ENCODE measurements at places on chromosomes 11 and 22.

DNA sequence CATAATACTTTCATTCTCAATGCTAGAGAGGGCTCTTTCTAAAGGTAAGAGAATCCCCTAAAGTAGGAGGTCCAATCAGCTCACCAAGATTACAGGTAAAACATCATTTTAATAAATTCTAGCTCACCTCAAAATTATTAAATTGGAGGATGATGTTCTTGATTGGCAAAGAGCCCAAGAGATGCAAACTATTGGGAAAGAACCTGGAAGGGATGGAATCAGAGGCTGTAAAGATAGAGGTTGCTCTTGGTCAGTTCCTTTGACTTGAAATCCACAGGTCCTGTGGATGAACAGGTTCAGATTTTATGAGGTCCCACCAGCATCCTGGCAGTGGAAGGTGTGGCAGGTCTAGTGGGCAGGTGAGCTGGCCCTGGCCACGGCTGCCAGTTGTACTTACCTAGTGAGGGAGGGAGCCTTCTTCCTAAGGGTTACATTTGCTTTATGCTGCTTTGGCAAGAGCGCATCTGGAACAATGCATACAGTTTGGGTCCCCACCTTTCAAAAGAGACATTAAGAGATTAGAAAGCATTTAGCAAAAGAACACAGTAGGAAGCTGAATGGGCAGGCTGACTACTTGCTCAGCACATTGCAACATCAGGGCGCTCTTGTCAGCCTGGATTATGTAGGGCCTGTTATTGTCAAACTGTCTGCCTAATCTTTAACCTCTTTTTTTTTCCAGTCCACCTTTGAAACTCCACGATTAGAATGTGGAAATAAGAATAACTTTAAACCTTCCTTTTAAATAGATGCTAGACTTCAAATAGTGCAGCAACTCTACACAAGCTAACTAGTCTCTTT, 97.0 kb downstream of the RDX start:
- no peak for DNase-seq

- DNase-seq, result no peak
Measured at GRCh38 chr11:74179234-74180052, 8.4 kb downstream of the PPME1 start.

- no peak for DNase-seq
Measured at GRCh38 chr11:70460111-70460510, 61.8 kb downstream of the CTTN start.

- no peak for DNase-seq
Measured at GRCh38 chr22:46617207-46617985, 2.8 kb upstream of the GRAMD4 start.

- DNase-seq, result peak; percentile 20
Measured at GRCh38 chr22:38756711-38757463, 1.1 kb upstream of the SUN2 start.

- no peak for DNase-seq
Measured at GRCh38 chr11:34349882-34350281, 7.9 kb downstream of the ABTB2 start.

DNA sequence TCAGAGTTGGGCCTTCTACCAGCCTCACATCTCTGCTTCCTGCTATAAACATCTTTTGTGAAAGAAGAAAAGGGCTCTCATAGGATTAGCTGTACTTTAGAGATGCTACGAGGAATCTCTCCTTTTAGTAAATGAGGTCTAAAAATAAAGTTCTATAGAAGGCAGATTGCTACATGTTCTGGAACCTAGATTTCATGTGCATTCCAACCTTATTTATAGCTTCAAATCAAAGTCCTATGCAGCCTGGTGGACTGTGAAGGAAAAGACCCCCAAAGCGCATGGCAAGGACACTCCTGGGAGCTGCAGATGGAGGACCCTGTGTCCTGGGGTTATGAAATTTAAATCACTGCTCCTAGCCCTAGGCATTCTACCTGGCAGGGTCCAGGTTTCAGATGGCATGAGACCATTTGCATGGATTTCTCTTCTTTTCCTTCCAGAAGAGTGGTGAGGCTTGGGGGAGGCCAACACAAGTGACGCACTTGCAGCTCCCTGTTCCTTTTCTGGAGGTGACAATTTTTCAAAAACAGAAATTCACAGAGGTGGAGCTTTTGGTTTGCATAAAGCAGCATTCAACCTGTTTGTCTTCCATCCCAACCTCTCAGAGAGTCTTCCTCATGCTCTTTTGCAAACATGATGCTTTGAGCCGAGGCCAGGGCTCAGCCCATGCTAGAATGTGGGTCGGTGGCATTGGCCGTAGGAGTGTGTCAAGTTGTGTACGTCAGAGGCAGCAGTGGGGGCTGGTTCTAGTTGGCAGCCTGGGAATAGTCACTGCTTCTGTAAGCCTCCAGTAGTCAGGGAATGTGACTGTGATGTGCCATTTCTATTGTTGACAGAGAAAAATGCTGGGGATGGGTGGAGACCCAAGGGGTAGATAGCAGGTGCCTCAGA, 6.3 kb downstream of the CRY2 start:
- no peak for DNase-seq

DNA sequence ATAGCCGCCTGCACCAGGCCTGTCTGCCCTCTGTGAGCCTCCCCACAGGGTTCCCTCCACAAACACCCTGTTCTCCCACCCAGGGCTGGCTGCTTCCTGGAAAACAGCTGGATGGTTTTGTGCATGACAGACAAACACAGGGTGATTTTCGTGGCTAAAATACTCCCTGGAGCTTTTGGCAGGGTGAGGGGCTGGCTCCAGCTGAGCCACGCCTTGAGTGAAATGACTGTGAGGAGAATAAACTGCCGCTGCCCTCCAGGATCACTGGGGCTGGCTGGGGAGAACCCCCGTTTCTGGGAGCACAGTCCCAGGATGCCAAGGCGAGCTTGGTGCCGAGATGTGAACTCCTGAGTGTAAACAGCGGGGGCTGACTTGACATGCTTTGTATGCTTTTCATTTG, 20.3 kb upstream of the PPP6R3 start:
- DNase-seq, result no peak

GRCh38 chr22:26552466-26552865, 37.5 kb downstream of the TPST2 start:
- no peak for DNase-seq

DNA sequence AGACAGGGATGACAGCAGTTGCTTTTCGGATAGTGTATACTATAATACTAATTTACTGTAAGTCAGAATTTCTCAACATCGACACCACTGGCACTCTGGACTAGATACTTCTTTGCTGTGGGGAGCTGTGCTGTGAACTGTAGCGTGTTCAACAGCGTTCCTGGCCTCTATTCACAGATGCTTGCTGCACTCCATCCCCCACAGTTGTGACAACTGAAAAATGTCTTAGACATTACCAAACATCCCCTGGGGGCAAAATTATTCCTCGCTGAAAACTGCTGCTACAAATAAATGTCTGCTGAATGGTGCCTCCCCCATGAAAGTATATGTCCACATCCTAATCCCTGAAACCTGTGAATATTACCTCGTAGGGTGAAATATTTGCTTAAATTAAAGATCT, 7.5 kb upstream of the SLC15A3 start:
- no peak for DNase-seq

GRCh38 chr22:45892681-45893461, 84.1 kb downstream of the WNT7B start:
- DNase-seq, result no peak

- DNase-seq, result no peak
Measured at GRCh38 chr11:127815331-127815730, 772.0 kb downstream of the ETS1 start.

DNA sequence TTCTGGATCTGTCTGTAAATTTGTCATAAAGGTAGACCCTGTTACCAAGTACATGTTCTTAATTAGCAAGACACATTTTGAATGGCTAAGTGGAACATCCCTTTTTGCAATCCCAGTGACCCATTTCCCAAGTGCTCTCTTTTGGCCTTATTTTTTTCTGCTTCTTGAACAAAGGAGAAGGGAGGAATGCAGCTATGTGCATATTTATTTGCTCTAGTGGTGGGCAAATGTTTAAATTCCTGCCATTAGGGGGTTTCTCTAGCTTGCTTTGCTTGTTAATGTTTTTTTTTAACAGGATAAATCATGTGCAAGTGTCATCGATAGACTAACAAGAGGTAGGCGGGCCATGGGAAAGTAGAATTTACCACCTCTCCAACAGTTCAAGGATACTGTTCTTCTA, 135.7 kb downstream of the COMMD9 start:
- DNase-seq, result no peak

- peak; percentile 90 for DNase-seq
Measured at GRCh38 chr11:116787786-116788486, at the start of gene ZPR1. TSS of gene ZPR1 (minus strand) at chr11:116788023. CDS start at chr11:116787990, 33 bp downstream.

GRCh38 chr22:27331526-27332281, 469.9 kb downstream of the MN1 start:
- no peak for DNase-seq

- DNase-seq, result no peak
Measured at GRCh38 chr22:19172213-19173046, 6.1 kb downstream of the SLC25A1 start.

- DNase-seq, result no peak
Measured at GRCh38 chr11:1762537-1763302, 1.0 kb downstream of the CTSD start.

DNA sequence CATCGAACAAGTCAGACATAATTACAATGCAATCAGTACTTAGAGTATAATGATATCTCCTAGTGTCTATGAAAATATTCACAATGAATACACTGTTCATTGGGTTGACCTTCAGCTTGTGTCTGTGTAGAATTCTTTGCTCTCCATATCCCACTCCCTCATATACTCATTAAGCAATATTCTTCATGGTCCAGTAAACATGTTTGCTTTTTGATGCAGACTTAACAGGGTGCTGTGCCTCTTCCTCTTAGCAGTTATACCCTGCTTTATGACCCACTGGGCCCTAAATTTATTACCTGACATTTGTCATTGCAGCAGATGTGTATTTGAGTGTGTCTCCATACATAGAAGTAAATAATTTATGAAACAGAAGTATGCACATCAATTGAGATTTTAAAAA, 352.5 kb upstream of the CCDC179 start:
- no peak for DNase-seq

GRCh38 chr11:112374486-112375140, 114.0 kb upstream of the PLET1 start:
- DNase-seq, result no peak

- DNase-seq, result no peak
Measured at GRCh38 chr22:24207264-24208011, 26.2 kb downstream of the SUSD2 start.

- DNase-seq, result no peak
Measured at GRCh38 chr11:69159150-69159852, 3.6 kb downstream of the SMIM38 start.

DNA sequence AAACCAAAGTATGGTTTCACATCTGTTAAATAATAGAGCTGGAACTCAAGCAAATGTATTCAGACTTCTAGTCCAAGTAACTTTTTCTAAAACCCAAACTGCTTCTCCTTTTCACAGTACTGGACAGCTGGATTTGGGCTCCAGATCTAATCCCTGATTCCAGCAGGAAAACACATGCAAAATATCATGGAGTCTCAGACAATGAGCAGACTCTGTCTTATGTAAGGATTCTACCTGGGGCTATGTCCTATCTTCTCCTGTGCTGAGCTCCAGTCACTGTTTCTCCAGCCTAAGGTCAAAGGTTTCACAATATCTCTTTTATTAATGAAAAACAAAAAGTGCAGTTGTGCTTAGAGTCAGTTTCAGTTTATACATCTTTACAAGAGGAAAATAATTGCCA, 83.2 kb upstream of the EED start:
- DNase-seq, result no peak

- DNase-seq, result no peak
Measured at GRCh38 chr11:17992916-17993315, 19.9 kb downstream of the SERGEF start.

DNA sequence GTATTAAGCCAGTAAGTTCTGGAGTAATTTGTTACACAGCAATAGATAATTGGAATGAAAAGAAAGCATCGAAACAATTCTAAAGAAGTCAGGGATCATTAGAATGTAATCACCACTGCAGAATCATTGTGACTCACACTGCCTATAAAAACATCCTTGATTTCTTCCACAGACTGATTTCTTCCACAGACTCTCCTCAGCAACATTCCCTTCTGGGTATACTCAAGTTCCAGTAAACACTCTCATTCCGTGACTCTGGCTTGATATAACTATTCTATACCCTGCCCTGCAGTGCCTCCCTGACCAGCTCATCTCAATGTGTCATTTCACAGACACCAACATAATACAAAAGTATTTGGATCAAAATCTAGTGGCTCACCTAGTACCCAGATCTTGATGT, 120.5 kb downstream of the BBOX1 start:
- DNase-seq, result no peak

DNA sequence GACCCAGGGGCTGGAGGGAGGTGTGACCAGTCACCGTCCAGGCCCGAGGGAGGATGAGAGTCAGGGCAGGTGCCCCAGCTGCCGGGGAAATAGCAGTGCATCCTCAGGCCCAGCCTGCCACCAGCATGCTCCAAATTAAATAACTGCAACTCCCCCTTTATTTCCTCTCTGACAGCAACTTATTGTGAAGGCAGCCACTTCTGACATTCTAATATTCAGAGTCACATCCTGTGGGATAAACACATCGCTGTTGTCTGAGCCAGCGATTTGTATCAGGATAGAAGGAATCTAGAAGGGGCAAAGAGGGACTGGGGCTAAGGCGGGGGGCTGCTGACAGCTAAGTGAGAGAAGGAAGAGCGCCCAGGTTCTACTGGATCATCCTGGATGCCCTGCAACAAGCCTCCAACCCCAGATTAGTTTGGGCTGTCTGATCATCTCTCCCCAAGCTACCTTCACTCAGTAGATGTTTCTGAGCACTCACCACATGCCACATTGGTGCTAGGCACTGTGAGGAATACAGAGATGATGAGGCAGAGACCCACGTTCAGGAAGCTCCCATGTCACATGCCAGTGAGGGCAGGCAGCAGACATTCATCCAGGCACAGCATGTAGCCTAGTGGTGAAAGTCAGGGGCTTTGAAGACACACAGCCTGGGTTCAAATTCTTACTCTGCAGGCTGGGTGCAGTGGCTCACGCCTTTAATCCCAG, 214.1 kb downstream of the BUD13 start:
- DNase-seq, result no peak

- DNase-seq, result no peak
Measured at GRCh38 chr11:114442536-114442935, 3.3 kb downstream of the REXO2 start.

- no peak for DNase-seq
Measured at GRCh38 chr11:129644326-129644725, 171.3 kb upstream of the TMEM45B start.

DNA sequence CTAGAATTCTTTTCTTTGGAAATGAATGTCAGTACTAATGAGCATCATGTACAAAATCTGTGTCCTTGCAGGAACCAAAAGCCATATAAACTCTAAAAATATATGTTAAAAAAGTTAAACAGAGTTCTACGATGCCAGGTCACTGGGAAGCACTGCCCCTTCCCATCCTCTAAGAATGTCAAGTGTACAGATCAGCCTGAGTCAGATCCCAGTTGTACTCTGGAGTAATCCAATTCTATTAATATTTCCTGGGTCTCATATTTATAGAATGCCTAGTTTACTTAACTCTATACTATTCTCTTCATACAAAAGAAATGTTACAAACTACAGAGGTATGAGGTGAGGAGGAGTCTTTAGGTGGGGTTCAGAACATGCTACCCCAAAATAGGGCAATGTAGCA, 460.1 kb downstream of the DLG2 start:
- no peak for DNase-seq

- no peak for DNase-seq
Measured at GRCh38 chr22:48485149-48486133, 1342.2 kb downstream of the BRD1 start.

GRCh38 chr22:37741312-37741795, 44.5 kb downstream of the TRIOBP start:
- no peak for DNase-seq

Data from KG1 (cell line).